ENCODE measurements at places on chromosomes 6 and 20.
A peak's percentile ranks its signal among the peaks of the same experiment; 100 is the strongest.

GRCh38 chr6:33073431-33073871 lies at the start of gene HLA-DPA1:
TSS of gene HLA-DPA1 (minus strand) at chr6:33073649.
- no peak for DNase-seq

DNA sequence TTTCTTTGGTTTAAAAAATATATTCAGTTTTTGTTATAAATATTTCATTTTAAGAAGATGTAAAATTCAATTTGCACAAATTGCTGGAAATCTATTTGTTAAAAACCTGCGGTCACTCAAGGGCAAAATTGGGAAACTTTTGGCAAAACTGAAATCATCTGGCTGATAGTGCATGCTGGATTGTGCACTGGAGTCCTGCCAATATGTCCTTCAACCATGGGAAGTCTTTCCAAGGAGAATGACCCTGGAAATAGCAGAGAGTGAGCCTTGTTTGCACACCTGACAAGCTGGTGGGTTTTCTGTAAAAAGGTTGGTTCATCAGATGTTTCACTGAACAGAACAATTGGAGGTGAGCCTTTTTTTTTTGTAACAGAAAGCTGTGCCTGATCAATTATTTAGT lies 413.5 kb downstream of the BTBD3 start:
- DNase-seq = no peak

DNA sequence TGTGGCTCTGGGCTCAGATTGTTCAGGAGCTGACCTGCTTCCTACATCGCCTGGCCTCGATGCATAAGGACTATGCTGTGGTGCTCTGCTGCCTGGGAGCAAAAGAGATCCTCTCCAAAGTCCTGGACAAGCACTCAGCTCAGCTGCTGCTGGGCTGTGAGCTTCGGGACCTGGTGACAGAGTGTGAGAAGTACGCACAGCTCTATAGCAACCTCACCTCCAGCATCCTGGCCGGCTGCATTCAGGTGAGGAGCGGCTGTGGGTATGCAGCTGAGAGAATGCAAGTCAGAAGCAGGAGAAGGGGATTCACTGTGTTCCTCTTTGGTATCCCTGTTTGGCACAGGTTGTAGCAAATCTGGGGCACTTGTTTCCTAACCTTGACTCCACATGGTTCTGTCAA lies 17.9 kb downstream of the CUL9 start:
- no peak for DNase-seq

DNA sequence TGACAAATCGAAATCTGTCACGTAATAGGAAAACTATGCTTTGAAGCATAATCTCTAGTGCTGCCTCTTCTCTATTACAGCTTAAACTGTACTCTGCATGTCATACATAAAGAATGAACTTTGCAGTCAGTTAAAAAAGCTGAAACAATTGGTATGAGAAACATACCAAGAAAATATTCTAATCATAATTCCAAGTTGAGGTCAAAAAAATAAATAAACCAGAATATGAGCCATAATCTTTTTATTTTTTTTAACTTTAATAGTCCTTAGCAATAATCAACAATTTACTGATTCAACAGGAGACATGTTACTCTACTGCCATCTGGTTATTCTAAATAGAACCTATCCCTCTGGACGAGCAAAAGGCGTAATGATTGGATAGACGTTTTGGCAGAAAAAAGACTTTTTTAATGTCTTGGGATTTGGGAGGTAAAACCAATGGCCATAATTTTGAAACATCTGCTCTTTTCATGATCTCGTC lies 224.4 kb upstream of the FLRT3 start:
- no peak for DNase-seq

DNA sequence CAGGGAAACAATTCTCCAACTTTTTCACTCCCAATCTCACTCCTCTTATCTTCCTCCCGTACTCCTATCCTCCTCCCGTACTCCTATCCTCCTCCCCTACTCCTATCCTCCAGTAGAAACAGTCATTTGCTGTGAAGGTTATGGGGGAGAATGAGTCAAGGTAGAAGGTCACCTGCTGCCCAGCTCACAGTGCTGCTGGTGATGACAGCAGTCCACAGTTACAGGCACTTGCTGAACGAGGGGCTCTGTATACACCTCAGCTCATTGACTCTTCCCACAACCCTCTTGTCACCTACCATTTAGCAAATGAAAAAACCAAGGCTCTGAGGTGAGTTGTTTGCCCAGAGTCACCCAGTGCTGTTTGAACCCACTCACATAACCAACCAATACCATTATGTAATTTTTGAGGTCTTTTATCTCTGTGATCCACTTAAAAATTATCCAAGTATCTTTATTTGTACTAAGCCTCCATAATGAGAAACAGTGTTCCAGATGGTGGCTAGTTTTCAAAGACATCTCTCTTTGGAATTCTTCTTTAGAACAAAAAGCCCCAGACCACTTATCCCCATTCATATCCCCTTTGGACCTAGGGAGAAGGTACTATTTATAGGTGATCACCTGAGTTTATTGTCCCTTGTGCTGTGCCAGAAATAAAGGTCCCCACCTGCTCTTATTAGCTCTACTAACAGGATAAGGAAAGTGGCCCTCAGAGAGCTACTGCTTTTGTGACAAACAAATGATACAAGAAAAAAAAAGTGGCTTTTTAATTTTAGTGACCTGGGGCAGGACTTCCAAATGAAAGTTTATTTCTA lies 53.2 kb downstream of the PTPN1 start:
- no peak for DNase-seq

- DNase-seq = no peak
These were observed 14.2 kb downstream of the EBF4 start for GRCh38 chr20:2706688-2707352.

DNA sequence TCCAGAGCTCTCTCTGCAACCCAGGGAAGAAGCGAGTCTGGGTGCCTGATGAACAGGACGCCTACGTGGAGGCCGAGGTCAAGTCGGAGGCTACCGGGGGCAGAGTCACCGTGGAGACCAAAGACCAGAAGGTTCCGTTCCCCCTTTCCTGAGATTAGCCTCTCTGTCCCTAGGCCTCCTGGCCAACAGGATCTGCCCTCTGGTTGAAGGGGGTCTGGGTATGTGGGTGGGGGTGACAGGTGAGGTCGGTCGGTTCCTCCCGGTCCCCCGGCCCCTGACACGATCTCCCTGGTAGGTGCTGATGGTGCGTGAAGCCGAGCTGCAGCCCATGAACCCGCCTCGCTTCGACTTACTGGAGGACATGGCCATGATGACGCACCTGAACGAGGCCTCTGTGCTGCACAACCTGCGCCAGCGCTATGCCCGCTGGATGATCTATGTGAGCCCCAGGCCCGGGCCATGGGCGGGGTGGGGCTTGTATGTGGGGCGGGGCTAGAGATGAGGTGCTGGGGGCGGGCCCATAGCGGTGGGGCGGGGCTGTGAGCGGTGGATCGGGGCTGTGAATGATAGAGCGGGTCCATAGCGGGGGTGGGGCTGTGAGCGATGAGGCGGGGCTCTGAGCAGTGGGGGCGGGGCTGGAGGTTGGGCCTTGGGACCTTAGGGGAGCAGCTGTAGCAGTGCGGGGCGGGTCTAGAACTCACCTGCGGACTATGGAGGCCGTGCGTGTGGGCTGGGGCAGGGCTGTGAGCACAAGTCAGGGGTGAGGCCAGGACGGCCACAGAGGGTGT lies 23.9 kb downstream of the MYH7B start:
- DNase-seq = no peak

DNA sequence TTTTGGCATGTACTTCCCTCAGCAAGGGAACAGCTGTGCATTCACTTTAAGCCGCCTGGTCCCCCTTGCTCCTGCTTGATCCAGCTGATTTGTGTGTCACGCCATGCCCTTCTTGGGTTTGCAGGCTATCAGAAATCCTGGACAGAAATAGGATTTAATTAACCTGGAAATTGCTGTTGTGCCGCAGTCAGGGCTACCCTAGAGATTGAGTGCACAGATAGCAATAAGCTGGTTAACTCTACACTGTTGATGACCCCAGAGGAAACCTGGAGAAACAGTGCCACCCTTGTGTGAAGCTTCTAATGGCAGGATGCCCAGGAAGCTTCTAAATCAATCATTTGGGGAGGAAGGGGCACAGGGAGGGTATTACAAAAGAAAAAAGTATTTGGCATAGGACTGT lies 199.0 kb downstream of the JARID2 start:
- DNase-seq = peak; percentile 97

DNA sequence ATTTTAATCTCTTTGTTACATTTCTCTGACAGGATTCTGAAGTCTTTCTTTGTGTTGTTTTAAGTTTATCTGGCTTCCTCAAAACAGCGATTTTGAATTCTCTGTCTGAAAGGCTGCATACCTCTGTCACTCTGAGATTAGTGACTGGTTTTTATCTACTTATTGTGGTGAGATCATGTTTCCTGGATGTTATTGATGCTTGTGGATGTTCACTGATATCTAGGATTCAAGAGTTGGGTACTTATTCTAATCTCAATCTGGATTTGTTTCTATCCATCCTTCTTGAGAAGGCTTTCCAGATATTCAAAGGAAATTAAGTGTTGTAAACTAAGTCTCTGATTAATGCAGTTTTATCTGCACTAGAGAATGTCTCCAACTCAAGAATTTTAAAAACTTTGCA lies 1076.1 kb upstream of the ADGRB3 start:
- no peak for DNase-seq

- DNase-seq = peak; percentile 25
These were observed 166.4 kb upstream of the RNF217 start for GRCh38 chr6:124795643-124796463.

GRCh38 chr6:68229566-68229965 lies 405.5 kb upstream of the ADGRB3 start:
- DNase-seq = no peak

- DNase-seq = no peak
These were observed 656.3 kb upstream of the NOX3 start for GRCh38 chr6:156111913-156112312.

- DNase-seq = no peak
These were observed 492.4 kb upstream of the MARCKS start for GRCh38 chr6:113364766-113365165.

DNA sequence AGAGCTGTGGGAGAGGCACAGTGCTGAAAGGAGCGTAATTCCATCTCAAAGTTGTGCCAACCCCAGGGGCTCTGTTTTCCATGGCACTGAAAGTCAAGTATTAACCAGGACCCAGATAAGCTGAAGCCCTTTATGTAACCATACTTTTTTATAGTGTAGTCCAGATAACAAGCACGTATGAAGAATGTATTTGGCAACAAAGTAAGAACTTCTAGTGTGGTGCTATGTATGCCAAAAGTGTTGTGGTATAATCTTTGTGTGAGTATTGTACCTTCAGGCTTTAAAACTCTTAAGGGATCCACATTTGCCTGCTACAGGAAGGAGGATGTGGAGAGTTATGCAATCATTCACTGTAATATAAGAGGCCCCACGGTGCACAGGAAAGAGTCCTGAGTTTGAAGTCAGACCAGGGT lies 129.4 kb downstream of the IBTK start:
- DNase-seq = no peak

DNA sequence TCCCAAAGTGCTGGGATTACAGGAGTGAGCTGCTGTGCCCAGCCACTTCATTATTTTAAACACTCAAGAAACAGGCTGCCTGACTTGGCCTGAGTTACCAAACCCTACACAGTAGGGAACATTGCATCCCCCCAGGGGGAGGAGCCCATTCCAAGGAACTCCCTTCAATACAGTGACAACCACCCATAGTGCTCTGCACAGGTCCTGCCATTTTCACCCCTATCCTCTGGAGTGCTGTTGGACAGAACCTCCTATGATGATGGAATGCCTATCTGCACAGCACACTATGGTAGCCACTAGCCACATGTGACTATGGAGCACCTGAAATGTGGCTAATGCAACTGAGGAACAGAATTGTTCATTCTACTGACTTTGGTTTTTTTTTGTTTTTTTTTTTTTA lies 11.7 kb downstream of the ACOT8 start:
- DNase-seq = no peak

DNA sequence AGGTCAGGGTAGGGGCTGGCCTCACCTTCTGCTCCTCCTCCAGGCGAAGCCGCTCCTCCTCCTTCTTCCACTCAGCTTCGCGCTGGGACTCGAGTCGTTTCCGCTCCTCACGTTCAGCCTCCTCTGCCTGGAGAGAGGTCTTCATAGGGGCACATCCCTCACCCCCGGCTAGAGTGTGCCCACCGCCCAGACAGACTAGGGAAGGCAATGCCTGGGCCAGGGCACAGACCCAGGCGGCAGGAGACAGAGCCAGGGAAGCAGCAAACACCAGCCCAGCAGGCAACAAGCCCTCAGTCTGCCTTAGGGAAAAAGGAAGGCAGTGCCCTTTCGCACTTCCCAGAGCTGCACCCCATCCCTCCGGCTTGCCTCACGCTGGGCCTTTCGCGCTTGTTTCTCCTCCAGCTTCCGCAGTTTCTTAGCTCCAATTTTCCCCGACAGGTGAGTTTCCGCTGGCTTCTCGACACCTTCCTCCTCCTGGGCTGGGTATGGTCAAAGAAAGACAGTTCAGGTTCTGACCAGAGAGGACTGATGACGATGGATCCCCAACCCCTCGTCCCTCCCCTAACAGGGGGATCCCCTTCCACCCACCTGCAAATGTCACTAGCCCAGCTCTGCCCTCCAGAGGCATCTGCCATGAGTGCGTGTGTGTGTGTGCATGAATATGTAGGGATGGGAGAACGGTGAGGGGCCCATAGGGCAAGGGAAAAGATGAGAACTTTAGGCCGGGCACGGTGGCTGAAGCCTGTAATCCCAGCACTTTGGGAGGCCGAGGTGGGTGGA lies 4.3 kb downstream of the DDRGK1 start:
- no peak for DNase-seq

DNA sequence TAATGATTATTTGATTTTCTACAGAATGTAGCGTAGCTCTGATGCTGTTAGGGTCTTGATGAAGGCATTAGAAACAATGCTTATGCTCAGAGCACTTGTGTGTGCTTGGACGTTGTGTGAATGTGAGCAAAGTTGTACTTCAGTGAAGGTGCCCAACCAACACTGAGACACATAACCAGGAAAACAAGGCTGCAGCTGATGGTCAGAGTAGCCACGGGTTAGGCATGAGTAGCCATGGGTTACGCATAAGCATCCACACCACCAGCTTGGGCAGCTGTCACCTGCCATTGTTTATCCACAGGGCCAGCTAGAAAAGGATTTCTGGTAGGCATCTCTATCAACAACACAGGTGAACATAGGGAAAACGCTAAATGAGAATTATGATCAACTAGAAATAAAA lies 326.6 kb downstream of the NRN1 start:
- DNase-seq = no peak

- DNase-seq = peak; percentile 47
These were observed 79.1 kb downstream of the SHLD1 start for GRCh38 chr20:5829241-5829809.

GRCh38 chr6:114053791-114054190 lies 82.8 kb upstream of the HDAC2 start:
- no peak for DNase-seq

- no peak for DNase-seq
These were observed 568 bp downstream of the CCDC170 start for GRCh38 chr6:151494235-151494935.

All from SK-N-DZ (cell line).